Stimulated activated CD4-positive, alpha-beta T cell treated with anti-CD3 and anti-CD28 coated beads, Interleukin-2, amount 100 ng/mL, for 24 hours (primary cell): ENCODE measurements at places on chromosomes 16 and 17.

GRCh38 chr16:50201787-50202186 lies 48.7 kb downstream of the TENT4B start:
- DNase-seq = no peak

- DNase-seq = no peak
Observed at GRCh38 chr16:70694088-70694867, 8.4 kb upstream of the MTSS2 start.

- DNase-seq = no peak
Observed at GRCh38 chr17:74413491-74413890, 18.4 kb upstream of the GPRC5C start.

DNA sequence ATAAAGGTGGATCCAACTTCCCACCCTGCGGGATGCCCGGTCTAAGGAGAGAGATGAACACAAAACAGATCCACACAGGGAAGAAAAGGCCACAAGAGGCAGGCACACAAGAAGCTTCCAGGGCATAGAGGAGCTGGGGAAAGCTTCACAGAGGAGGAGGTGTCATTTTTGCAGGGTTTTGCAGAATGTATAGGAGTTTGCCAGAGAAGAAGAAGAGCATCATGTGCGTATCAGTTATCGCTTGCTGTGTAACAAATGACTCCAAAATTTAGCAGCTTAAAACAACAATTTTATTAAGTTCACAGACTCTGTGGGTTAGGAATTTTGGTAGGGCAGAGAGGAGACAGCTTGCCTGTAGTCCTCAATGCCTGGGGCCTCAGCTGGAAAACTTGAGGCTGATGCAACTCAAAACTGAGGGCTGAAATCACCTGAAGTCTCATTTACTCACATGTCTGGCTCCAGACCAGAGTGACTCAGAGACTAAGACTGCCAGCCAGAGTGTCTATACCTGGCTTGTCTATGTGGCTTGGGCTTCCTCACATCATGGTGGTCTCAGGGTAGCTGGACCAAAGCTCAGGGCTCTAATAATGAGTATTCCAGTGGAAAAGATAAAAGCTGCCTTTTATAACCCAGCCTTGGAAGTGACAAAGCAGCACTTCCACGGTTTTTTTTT lies 33.9 kb upstream of the ZNF423 start:
- DNase-seq = no peak

- no peak for DNase-seq
Observed at GRCh38 chr17:70024253-70024652, 50.8 kb upstream of the KCNJ16 start.

- DNase-seq = no peak
Observed at GRCh38 chr16:10936272-10936984, 5.8 kb downstream of the DEXI start.

DNA sequence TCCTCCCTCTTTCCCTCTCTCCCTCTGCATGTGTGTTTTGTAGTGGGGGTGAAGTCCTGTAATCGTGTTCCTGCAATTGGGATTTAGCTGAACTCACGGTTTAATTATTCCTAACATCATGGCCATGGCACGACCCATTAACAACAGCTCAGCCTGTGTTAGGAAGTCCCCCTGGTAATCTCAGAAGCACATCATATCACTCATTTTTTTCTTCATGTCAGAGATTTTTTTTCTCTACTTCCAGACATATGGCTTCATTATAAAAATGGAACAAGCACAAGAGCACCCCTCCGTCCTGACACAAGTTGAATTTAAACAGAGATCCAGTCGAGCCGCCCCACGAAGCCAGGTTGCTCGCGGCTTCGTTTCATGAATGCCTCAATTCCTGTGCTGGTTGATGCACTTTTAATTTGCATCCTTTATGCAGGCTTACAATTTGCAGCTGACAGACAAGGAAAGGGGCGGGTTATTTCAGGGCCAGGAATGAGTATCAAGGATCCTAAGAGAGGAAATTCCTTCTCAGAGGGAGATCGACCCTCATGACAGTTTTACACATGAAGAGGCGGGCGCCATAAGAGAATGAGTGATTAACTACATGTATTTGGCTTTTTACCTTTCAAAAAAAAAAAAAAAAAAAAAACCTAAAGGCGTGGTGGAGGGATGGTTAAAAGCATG lies 192.9 kb downstream of the MAF start:
- DNase-seq = no peak

DNA sequence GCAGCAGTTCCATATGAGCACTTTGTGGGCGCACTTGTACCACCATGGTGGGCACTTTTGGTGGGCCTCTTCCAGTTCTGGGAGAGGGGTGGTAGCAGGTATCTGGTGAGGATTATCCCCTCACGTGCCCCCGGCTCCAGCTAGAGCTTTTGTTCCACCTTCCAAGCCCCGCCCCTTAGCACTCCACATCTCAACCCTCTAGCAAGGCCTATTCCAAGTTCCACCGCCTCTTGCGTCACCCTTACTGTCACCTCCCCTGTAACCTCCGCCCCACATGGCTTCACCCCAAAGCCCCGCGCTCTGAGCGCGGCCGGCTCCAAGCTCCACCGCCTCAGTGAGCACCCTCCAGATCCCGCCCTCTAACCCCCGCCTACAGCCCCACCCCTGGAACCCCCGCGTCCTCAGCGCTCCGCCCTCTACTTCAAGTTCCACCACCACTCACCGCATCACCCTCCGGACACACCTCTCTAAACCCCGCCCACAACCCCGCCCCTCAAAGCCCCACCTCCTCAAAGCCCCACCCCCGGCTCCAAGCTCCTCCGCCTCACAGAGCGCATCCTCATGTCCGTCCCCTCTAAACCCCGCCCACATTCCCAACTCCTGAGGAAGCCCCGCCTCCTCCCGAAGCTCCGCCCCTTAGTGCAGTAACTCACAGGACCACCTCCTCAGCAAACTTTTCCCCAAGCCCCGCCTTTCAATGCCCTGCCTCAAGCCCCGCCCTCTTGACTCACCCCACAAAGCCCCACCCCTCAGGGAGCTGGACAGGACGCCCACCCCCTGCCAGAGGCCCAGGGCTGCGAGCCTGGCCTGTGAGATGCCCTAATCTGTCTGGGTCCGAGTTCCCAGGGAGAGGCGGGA lies 11.1 kb downstream of the SCN4A start:
- DNase-seq = peak; percentile 30

GRCh38 chr16:66476328-66477027 lies 49.4 kb downstream of the BEAN1 start:
- DNase-seq = peak; percentile 70

DNA sequence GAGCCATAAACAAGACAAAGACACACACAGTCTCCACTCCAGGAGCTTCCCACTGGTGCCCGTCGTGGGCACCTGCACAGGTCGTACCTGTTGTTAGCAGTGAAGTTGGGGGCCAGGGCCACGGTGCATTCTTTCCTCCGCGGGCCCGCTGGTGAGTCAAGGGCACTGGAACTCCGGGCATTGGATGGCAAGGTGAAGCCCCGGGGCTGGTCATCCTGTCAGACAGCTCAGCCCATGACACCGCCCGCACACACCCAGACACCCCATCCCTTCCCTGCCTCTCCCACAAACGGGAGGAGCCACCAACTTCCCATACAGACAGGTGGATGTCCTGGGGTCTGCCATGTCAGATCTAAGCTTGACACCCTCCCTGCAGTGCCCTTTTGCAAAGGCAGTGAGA lies 16.1 kb downstream of the CEP131 start:
- no peak for DNase-seq

- no peak for DNase-seq
Observed at GRCh38 chr17:72113751-72114150, 7.1 kb upstream of the SOX9 start.

DNA sequence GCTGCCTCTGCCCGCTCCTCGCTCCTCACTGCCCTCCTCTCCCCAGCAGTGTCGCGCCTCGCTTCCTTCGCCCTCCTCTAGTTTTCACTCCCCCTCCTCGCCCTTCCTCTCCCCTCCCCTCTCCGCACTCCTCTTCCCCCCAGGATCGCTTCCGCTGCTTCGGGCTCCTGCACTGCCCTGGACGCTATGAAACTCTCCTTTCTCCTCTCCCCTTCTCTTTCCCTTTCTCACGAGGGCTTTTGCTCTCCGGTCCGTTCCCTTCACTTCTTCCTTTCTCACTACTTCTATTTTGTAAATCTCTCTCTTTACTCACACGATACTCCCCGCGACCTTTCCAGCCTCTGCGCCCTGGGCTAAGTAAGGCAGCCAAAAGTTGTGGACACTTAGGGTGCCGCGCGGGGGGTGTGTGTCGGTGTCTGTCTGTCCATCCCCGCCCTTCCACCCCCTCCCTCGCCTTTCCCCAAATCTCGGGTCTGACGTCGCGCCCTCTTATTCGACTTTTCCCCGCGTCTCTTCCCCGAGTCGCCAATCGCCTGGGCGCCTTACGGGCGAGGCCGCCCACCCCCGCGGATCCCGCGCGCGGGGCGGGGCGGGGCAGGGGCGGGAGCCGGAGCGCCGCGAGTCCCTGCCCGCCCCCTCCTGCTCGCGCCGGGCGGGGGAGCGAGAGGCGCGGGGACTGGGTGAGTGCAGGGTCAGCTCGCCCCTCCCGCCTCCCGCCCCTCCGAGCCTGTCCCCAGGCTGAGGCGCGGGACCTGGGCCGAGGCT lies at the start of gene IRX3:
IRX3 (minus strand) TSS at position 422 of the 765 bp plus-strand sequence. CDS start 737 bp downstream, outside the sequence.
- DNase-seq = no peak

GRCh38 chr17:79123988-79124387 lies 49.4 kb downstream of the ENGASE start:
- DNase-seq = no peak

DNA sequence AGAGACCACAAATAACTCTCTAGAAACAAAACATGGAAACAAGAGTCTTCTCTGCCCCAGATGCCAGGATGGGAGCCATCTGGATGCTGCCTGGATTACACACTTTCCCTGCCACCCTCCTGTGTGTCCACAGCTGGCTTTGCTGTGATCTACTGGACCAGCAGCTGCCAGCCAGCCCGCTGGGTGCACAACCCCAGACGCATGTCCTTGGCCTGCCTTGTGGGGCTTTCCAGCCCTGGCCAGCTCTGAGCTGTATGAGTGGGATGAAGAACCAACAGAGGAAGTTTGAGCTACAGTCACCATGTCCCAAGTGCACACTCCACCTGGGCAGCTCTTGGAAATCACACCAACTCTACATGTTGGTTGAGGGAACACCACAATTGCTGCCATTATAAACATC lies 57.0 kb upstream of the TNRC6C start:
- DNase-seq = no peak

- no peak for DNase-seq
Observed at GRCh38 chr16:54934481-54935265, 4.0 kb downstream of the IRX5 start.
